ENCODE measurements at places on chromosomes 12 and 14.

GRCh38 chr12:100174495-100174894 is 26.1 kb upstream of the ACTR6 start:
- DNase-seq: no peak

DNA sequence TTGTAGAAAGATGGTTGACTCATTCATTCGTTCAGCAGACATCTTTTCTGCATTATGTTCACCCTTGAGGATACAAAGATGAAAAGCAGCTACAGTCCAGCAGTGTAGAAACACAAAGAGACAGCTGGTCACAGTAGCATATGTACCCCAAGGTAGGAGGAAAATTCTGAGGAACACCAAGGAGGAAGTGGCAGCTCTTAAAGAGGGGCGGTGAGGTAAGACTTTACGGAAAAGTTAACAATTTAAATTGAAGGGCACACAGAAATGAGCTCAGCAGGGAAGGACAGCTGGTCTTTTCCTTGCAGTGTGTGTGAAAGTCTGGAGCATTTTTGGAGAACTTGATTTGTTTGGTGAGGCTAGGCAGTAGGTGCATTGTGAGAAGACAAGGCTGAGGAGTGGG is 3.5 kb downstream of the SLC35E3 start:
- no peak for DNase-seq

- DNase-seq: no peak
These were observed 30.8 kb downstream of the CLEC1A start for GRCh38 chr12:10067942-10068341.

GRCh38 chr14:64468451-64468850 is 3.2 kb downstream of the AKAP5 start:
- no peak for DNase-seq

DNA sequence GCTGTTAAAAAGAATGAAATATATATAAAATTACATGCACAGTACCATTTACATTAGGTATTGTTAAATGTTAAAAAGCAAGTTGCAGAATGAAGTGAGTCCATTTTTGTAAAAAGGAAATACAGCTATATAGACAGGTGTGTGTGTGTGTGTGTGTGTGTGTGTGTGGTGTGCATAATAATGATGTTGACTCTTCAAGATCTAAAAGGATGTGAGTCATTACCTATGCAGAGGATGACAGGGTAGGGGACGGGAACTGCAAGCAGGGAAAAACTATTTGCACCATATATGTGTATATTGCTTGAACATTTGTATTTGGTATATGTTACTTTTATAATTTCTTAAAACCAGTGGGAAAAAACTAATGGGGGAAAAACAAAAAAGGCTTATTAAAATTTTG is 3.1 kb downstream of the C14orf39 start:
- DNase-seq: no peak

DNA sequence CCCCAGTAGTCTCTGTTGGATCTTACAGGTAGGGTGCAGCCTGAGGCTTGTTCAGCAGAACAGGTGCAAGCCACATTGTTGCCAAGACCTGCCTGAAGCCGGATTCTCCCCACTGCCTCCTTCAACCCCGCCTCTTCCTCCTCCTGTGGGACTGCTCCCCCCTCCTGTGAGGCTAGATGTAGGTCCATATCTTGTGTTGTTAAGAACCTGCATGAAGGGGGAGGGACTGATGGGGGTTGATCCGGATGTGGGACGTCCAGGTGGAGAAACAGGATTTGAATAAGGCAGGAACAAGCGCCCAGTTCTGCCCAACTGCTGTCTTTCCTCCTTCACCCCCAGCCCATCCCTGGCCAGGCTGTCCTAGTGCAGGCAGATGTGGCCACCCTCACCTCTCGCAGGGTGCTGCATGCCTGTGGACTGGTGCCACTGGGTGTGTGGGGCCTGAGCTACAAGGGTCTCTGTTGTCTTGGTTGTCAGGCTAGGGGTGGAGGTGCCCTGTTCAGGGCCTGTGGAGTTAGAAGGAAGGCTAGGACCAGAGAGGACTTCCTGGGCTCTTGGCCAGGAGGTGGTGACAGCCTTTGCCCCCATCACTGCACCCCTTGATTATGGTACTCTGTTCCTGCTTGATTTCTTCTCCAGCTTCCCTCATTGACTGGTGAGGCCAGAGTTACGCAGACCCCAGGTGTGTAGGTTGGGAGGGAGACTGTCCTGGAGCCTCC is 1.4 kb downstream of the NR4A1 start:
- peak; percentile 51 for DNase-seq

DNA sequence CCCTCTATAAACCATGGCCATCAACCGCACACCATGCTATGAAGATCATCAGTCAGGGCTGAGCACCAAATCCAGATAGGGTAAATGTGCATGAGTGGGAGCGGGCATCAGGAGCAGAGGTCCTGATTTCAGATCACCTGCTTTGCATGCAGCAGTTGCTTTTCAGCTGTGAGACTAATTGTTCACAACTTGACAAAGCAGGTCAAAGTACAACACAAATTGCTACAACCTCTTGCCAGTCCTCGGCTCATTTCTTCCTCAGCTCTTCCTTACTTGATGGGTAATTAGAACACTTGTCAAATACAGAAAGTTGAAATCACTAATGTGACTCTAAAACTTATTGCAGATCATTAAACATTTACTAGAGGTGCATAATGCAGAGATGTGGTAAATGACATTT is 171.6 kb downstream of the PPM1H start:
- no peak for DNase-seq

- peak; percentile 7 for DNase-seq
These were observed 39.1 kb upstream of the INF2 start for GRCh38 chr14:104650057-104650980.

- no peak for DNase-seq
These were observed 64.7 kb upstream of the ZFP36L1 start for GRCh38 chr14:68857516-68858070.

- DNase-seq: no peak
These were observed 47.2 kb downstream of the UBE3B start for GRCh38 chr12:109524466-109525278.

DNA sequence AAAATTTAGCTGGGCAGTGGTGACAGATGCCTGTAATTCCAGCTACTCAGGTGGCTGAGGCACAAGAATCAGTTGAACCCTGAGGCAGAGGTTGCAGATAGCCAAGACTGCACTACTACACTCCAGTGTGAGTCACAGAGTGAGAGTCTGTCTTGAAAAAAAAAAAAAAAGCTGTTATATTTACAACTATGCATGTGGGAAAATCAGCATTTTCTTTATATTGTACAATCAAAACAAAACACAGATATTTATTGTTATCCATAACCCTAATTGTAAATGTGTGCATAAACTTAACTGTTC is 12.5 kb downstream of the C1R start:
- DNase-seq: no peak

DNA sequence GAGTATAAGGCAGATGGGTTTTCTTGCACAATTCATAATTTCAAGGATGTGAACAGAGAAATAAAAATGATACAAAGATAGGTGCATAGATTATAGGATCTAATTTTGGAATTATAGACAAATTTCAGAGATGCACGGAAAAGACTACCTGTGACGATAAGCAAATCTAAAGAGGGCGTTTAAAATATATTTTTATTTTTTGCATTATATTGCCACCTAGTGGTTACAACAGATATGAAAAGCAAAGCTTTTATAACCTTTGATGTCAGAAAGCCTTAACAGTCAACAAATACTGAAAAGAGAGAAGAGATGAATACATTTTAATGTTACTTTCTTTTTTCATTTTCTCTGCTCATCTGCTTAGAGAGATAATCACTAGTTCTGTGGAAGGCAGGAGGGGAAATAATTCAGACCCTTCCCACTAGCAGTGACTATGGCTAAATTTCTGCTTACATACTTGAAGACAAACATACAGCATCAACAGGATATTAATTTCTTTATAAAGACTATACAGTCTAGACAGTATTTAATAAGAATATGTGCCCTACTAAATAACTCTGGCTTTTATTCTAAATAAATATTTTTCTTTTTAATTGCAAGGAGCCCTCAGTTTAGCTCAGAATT is 46.3 kb downstream of the NTS start:
- peak; percentile 7 for DNase-seq

GRCh38 chr12:67515679-67516340 is 132.7 kb upstream of the DYRK2 start:
- DNase-seq: peak; percentile 66

GRCh38 chr14:62364161-62364560 is 601.9 kb downstream of the SNAPC1 start:
- no peak for DNase-seq

- DNase-seq: no peak
These were observed 6.6 kb downstream of the RAP1B start for GRCh38 chr12:68617160-68617926.

- DNase-seq: no peak
These were observed 16.0 kb downstream of the DBX2 start for GRCh38 chr12:45034861-45035265.

- no peak for DNase-seq
These were observed 1.2 kb upstream of the HIGD1C start for GRCh38 chr12:50951112-50951511.

DNA sequence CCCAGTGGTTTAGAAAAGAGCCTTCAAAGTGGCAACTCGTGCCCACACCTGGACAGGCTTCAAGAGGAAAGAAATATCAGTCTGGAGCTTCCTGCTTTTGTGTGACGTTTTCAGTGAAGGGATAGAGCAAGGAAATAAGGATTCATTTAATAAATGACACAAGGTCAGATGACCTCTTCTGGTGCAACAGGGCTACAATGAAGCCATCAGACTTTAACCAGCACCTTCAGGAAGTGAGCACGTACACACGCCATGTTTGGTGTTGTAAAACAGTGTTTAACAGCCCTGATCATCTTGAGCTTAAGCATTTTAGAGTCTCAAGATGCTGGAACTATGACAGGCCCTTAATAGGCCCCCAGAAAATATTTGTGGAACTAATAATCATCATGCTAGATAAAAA is 59.1 kb downstream of the CCDC60 start:
- DNase-seq: no peak

- DNase-seq: peak; percentile 71
These were observed 1.1 kb upstream of the CKAP4 start for GRCh38 chr12:106248846-106249371.

DNA sequence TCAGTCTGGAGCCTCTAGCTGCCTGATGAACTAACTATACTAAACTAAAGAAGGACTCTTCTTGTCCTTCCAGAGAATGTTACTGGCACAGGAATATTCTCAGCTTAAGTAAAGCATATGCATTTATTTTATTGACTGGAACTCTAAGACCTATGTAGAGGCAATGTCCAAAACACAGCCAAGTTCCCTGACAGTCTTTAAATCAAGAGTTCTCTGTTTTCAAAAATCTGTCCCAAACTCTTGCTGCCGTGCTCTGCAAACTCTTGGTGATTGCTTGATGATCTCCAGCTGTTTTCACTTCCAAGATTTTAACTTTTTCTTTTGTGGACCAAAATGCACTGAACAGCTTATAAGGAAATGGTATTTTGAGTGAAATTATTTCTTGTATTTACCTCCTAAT is 67.5 kb upstream of the DAAM1 start:
- DNase-seq: no peak
